Thyroid gland (tissue), 4 donors: ENCODE measurements at places on chromosomes 5 and 9. TPM values are rescaled to one million over a fixed set of nuclear protein-coding genes. Genes with fewer than 3 reads are reported as not detected.
A peak's percentile ranks its signal among the peaks of the same experiment; 100 is the strongest.

CCDC171 gene
- total RNA-seq = 9.6 TPM

DNA sequence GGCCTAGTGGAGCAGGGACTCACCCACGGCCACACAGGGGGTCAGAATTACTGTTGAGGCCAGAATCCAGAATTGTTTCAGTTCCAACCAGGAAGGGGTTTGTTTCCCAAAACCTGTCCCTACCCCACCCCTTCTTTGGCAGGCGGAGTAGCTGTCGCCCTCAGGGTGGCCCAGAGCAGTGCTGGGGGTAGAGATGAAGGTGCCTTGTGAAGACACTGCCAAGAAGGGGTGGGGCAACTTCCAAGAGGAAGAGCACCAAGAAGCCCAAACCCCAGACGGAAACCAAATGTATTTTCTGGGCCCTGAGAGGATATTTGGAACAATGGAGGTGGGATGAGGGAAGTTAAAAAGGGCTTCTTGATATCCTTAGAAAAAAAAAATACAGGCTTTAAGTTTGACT, 11.4 kb upstream of the NDST1 start:
- no peak for DNase-seq
- no peak overlapping the region for H3K4me3 ChIP-seq
- H3K36me3 ChIP-seq = no peaks in the 10 kb centered on the region

DNA sequence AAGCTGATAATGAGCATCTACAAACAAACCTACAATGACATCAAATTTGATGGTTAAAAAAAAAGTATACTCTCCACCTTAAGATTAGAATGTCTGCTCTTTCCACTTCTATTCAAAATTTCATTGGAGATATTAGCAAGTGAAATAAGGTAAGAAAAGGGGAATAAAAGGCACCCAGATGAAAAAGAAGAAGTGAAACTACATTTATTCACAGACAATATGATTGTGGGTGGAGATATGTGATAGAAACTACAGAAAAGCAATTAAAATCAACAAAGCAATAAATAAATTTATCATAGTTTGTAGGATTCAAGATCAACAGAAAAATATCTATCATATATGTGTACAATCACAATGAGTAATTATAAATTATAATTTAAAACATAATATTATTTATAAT, 395.1 kb upstream of the CCNH start:
- no peaks in the 10 kb centered on the region for H3K4me1 ChIP-seq
- H3K36me3 ChIP-seq = no peaks in the 10 kb centered on the region
- DNase-seq = no peak

SLC6A3 gene
- not detected for total RNA-seq

- no peak overlapping the region for H3K27ac ChIP-seq
- H3K4me3 ChIP-seq = no peak overlapping the region
- H3K27me3 ChIP-seq = no peaks in the 10 kb centered on the region
- peaks cover 6% of the 10 kb centered on the region for H3K4me1 ChIP-seq
Observed at GRCh38 chr9:4416467-4416866, 73.8 kb upstream of the SLC1A1 start.

DNA sequence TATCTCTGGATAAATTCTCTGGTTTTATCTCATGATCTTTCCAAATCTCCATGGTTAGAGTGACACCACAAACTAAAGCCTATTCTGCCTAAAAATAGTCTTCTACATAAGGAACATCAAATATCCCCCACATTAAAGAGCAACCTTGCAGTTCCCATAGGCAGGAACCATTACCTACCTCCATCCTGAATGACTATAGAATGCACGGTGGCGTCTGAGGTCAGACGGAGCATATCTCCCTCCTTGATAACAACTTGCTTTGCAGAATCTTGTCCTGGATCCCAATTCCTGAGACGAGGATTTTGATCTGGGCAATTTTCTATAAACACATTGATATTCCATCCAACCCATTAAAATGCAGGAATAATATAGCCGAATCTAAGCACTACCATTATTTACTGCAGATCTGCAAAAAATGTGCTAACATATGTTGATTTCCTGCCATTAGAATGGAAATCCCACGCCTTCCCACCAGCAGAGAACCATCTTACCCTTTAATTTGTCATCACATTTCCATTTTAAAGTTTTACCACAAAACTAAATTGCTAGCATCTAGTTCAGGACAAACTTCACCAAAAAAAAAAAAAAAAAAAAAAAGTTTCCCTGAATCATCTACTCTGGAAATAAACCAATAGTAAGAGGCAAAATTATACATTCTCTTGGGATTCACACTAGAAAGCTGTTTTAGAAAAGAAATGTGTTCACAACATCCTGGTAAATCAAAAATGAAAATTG, 22.1 kb downstream of the CEMIP2 start:
- peaks cover 7% of the 10 kb centered on the region for H3K36me3 ChIP-seq
- DNase-seq = no peak
- no peak overlapping the region for H3K27ac ChIP-seq
- H3K27me3 ChIP-seq = no peaks in the 10 kb centered on the region
- H3K4me3 ChIP-seq = no peak overlapping the region

DNA sequence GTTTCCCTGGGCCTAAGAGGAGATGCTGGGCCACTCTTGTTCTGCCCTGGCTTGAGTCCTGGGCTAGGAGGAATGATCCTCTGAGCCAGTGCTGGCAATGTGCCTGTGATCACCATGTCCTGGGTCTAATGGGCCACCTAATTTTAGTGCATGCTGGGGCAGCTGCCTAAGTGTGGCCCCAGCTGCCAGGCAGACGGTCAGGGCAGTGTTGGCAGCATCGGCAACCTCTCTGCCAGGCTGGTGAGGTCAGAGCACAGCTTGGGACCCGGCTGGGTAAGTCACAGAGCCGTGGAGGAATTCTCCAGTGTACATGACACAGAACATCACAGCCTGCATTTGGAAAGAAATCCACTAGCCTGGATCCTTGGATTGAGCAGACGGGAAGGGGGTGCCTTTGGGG, 21.4 kb upstream of the PITX1 start:
- no peak overlapping the region for H3K4me3 ChIP-seq
- DNase-seq = no peak
- H3K36me3 ChIP-seq = no peaks in the 10 kb centered on the region
- no peak overlapping the region for H3K27ac ChIP-seq
- H3K27me3 ChIP-seq = no peaks in the 10 kb centered on the region
- H3K4me1 ChIP-seq = no peaks in the 10 kb centered on the region

KIF27 gene
- total RNA-seq = 19.3 TPM

PCDHGB3 gene
- total RNA-seq = 9.2 TPM

DNA sequence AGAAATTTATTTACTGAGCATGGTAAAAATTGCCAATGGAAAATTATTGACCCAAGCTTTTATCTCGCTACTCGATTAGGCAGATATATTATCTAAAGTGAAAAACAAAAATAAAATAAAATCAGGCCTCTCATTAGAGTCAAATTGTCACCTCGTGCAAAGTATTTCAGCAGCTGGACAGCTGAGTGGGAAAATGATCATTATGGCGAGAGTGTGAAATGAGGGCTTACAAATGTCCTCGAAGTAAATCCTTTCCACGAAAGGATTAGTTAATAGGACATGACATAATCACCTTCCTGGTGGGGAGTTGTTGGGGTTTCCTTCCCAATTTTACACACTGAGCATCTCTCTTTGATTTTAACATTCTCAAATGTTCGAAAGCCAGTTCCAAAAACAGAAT, 5.4 kb upstream of the DPYSL3 start:
- no peak overlapping the region for H3K27ac ChIP-seq
- H3K4me1 ChIP-seq = no peaks in the 10 kb centered on the region
- no peak for DNase-seq

GRCh38 chr9:5760338-5760737, 72.6 kb downstream of the ERMP1 start:
- no peak overlapping the region for H3K27ac ChIP-seq
- no peaks in the 10 kb centered on the region for H3K27me3 ChIP-seq
- no peaks in the 10 kb centered on the region for H3K4me1 ChIP-seq
- no peak overlapping the region for H3K4me3 ChIP-seq
- peaks cover 26% of the 10 kb centered on the region for H3K36me3 ChIP-seq

GRCh38 chr9:91422758-91423711, 597 bp downstream of the NFIL3 start:
- no peaks in the 10 kb centered on the region for H3K36me3 ChIP-seq
- no peaks in the 10 kb centered on the region for H3K27me3 ChIP-seq
- H3K4me3 ChIP-seq = peak overlapping the region; percentile 55
- H3K27ac ChIP-seq = peak overlapping the region; percentile 93
- peak; percentile 69 for DNase-seq
- H3K4me1 ChIP-seq = peaks cover 20% of the 10 kb centered on the region

VCAN gene
- 47.6 TPM for total RNA-seq

DNA sequence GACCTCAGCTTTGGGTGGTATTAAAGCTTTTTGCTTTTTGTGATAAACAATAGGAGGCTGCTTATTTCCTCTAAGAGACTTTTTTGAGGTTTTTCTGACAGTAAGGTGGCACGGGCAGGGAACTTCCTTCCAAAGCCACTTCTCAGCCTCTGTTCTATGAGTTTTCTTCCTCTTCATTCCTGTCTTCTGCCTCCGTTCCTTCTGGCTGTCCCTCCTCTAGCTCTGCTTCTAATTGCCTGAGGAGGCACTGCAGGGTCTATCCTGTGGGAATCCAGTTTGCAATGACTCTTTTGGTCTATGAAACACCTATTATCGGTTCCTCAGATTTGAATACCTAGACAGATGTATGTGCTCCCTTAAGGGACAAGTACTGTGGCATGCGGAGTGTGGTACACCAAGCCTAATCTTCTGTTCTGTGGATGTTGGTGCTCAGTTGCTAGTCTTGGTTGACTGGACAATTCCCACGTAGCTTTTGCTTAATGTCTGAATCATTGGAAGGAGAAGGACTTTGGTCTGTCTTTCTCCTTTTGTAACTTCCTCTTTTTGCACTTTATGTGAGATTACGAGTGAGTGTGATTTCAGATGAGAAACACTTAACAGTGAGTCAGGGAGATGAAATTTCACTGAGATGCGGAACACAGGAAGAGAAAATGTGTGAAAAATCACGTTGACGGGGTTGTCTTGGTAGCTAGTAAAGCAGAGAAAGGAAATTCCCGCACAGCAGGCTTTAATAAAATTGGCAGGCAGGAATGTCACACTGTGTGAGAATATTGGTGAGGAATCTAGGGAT, 305.2 kb downstream of the EFNA5 start:
- H3K27me3 ChIP-seq = no peaks in the 10 kb centered on the region
- H3K4me1 ChIP-seq = no peaks in the 10 kb centered on the region
- no peak overlapping the region for H3K4me3 ChIP-seq
- H3K27ac ChIP-seq = no peak overlapping the region
- no peak for DNase-seq
- no peaks in the 10 kb centered on the region for H3K36me3 ChIP-seq

KCNN2 gene
- not detected for total RNA-seq

CKMT2 gene
- total RNA-seq = 22.5 TPM

RAPGEF1 gene
- 43.1 TPM for total RNA-seq

GRCh38 chr9:136009516-136009915, 48.3 kb upstream of the UBAC1 start:
- no peaks in the 10 kb centered on the region for H3K27me3 ChIP-seq
- H3K27ac ChIP-seq = no peak overlapping the region
- H3K4me1 ChIP-seq = peaks cover under 1% of the 10 kb centered on the region
- peaks cover 5% of the 10 kb centered on the region for H3K36me3 ChIP-seq
- no peak overlapping the region for H3K4me3 ChIP-seq

DNA sequence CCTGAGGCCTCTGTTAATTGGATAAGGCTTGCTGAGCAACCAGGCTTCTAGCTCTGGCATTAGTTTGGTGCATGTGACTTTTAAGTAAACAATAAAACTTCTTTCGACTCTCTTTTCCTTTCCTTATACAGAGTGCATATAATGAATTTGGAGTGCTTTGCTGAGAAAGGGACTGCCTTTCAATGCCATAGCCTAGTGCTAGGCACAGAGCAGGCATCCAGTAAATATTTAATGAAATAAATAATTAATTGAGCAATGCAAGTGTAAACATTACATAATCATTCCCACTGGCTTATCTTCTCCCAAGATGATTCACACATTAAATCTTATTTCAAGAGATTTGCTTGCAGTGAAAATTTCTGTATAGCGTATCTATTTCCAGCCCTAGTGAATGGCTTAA, 74.1 kb downstream of the NMUR2 start:
- H3K36me3 ChIP-seq = no peaks in the 10 kb centered on the region
- DNase-seq = no peak
- no peak overlapping the region for H3K27ac ChIP-seq

- no peaks in the 10 kb centered on the region for H3K36me3 ChIP-seq
- H3K4me1 ChIP-seq = no peaks in the 10 kb centered on the region
- H3K27ac ChIP-seq = no peak overlapping the region
- peak; percentile 2 for DNase-seq
- no peak overlapping the region for H3K4me3 ChIP-seq
Observed at GRCh38 chr5:143592648-143593047, 189.2 kb upstream of the NR3C1 start.

IDNK gene
- 8.1 TPM for total RNA-seq

SH3RF2 gene
- total RNA-seq = 17.3 TPM

DNA sequence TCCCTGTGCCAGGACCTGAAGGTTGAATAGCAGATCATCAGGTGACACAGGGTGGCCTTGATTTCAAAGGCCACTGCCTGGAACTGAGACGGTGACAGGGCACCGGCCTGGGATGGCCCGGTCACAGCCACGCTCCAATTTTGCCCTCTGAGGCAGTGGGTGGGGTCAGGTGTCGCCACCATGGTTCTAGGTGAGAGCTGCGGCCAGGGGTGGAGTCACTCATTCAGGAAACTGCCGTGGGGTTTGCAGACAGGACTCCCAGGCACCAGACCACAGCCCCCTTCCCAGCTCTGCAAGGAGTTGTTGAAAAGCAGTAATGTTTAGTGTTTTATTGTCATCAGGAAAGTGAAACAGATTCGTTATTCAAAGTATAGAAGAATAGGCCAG, 17.3 kb upstream of the RNU6ATAC start:
- H3K27ac ChIP-seq = no peak overlapping the region
- no peak for DNase-seq
- peaks cover 4% of the 10 kb centered on the region for H3K4me1 ChIP-seq
- H3K27me3 ChIP-seq = no peaks in the 10 kb centered on the region

CFAP90 gene
- 0.49 TPM for total RNA-seq

PCYOX1L gene
- total RNA-seq = 1.8 TPM

DNA sequence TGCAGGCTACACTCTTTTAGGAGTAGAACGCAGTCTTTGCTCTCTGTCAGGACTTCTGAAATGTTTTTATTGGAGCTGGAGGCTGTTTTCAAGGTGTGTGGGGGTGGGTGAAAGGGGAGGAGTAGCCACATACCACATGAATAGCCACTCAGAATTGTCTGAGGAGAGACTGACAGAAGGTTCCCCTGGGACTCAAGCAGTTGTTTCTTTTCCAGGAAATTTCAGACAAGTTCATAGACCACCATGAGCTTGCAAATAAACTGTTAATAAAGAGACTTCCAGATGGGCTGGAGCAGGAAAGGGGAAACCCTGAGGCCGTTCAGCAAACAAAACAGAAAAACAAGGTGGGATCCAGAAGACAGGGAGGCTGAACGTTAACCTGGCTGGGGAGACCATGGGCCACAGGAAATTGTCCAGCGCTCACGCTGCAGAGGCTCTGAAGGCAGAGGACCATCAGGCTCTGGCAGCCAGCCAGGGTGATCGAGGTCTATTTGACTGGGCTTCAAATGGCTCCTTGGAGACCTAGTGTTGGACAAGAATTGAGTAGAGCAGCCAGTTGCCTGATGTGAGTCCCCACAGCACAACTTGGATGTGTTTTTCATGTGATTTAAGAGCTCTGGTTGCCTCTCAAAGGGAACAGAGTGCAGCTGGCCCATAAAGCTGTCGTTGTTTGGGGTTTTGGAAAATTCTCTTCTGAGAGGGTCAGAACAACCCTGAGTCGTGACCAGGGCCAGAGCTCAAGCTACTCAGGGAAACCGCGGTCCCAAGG, 159.2 kb upstream of the RAI14 start:
- no peaks in the 10 kb centered on the region for H3K27me3 ChIP-seq
- no peaks in the 10 kb centered on the region for H3K4me1 ChIP-seq
- no peak overlapping the region for H3K27ac ChIP-seq
- H3K4me3 ChIP-seq = no peak overlapping the region
- H3K36me3 ChIP-seq = no peaks in the 10 kb centered on the region
- DNase-seq = peak; percentile 38

SLC46A2 gene
- total RNA-seq = not detected
